ENCODE measurements at places on chromosomes 12 and 14.
A peak's percentile ranks its signal among the peaks of the same experiment; 100 is the strongest.

- no peak for DNase-seq
Observed at GRCh38 chr14:67491285-67491684, 2.8 kb upstream of the TMEM229B start.

GRCh38 chr12:130651188-130651959 is 64.7 kb downstream of the RIMBP2 start:
- no peak for DNase-seq

GRCh38 chr12:3048540-3048939 is 28.6 kb upstream of the TSPAN9 start:
- DNase-seq, result no peak

GRCh38 chr12:66190519-66191370 is 1.7 kb downstream of the IRAK3 start:
- peak; percentile 62 for DNase-seq

DNA sequence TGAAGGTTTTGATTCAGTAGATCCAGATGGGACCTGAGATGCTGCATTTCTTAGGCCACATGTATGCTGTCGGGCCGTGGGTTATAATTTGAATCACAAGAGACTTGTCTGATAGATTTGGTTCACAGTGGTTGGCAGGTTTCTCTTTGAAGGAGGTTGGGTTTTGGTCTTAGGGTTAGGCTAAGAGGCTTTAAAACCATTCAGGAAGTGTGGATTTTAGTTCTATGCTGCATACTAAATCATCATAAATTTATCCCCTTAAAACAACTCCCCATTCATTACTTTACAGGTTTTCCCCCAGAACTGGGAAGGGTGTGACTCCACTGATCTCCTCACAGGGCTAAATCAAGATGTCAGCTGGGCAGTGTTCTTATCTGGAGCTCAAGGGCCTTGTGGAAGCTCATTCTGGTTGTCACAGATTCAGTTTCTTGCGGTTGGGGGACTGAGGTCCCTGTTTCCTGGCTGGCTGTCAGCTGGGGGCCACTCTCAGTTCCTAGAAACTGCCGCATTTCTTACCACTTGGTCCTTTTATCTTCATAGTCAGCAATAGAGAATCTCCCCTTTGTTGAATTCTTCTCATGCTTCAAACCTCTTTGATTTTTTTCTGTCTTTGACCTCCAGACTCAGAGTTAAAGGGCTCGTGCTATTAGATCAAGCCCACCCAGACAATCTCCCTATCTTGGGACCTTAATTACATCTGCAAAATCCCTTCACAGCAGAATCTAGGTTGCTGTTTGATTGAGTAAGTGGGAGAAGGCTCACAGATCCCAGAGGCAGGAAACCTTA is 20.6 kb upstream of the PCNX1 start:
- DNase-seq, result no peak

DNA sequence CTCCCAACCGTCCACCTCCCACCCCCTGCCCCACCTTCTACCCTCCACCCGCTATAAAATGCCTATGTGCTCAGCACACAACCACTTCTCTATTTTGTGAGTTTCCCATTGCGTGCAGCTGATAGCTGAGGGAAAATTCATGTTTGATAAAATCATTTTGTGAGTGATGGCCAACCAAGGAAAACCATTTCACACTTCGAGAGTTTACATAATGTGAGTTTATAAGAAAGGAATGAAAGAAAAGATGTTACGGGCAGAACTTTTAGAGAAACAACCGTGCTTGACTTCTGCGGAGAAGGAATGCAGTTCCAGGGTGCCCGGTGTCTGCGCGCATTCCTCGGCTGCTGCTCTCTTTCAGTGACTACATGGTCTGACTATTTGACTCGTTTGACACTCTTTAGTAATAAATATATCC is 140.9 kb downstream of the EFCAB11 start:
- no peak for DNase-seq

- no peak for DNase-seq
Observed at GRCh38 chr12:104177336-104177662, 38.3 kb upstream of the TXNRD1 start.

GRCh38 chr14:97846156-97846555 is 1049.0 kb downstream of the VRK1 start:
- DNase-seq, result no peak

GRCh38 chr12:40342010-40342409 is 117.2 kb downstream of the LRRK2 start:
- DNase-seq, result no peak

DNA sequence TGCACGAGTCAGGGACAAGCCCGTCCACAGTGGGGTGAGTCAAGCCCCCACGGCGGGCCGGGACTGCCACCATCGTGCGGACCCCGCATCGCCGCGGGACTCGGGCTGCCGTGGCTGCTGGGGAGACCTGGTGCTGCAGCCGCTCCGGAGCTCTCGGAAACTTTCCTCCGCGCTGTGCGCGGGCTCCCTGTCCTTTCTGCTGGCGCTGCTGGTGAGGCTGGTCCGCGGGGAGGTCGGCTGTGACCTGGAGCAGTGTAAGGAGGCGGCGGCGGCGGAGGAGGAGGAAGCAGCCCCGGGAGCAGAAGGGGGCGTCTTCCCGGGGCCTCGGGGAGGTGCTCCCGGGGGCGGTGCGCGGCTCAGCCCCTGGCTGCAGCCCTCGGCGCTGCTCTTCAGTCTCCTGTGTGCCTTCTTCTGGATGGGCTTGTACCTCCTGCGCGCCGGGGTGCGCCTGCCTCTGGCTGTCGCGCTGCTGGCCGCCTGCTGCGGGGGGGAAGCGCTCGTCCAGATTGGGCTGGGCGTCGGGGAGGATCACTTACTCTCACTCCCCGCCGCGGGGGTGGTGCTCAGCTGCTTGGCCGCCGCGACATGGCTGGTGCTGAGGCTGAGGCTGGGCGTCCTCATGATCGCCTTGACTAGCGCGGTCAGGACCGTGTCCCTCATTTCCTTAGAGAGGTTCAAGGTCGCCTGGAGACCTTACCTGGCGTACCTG is 1.1 kb downstream of the PDE3A start:
- peak; percentile 41 for DNase-seq

- no peak for DNase-seq
Observed at GRCh38 chr12:99024191-99024590, 379.1 kb downstream of the APAF1 start.

GRCh38 chr14:63277591-63278183 is 41.0 kb downstream of the GPHB5 start:
- peak; percentile 80 for DNase-seq

DNA sequence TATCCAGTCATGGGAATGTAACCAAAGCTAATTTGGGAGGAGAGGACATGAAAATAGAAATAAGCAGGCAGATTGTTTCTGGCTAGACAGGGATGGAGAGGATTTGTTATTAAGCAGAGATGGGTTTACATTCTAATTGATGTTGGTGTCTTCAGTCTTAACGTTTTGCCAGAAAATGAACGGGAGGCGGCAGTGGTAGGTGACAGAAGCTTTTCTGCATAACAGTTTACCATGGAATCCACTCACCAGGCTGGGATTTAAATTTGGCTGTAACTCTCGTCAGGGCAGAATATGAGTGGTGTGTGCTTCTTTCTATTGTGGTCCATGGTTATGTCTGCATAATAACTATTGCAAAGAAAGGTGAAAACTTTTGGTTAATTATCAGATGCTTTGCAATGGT is 50.2 kb upstream of the OTX2 start:
- no peak for DNase-seq
